ENCODE measurements at places on chromosomes 7 and 10.

- H3K27me3 ChIP-seq = no peaks in the 10 kb centered on the region
- no peak overlapping the region for H3K27ac ChIP-seq
- peak; percentile 37 for DNase-seq
- H3K36me3 ChIP-seq = no peaks in the 10 kb centered on the region
Measured at GRCh38 chr10:43735907-43736306, 87.2 kb upstream of the ZNF32 start.

DNA sequence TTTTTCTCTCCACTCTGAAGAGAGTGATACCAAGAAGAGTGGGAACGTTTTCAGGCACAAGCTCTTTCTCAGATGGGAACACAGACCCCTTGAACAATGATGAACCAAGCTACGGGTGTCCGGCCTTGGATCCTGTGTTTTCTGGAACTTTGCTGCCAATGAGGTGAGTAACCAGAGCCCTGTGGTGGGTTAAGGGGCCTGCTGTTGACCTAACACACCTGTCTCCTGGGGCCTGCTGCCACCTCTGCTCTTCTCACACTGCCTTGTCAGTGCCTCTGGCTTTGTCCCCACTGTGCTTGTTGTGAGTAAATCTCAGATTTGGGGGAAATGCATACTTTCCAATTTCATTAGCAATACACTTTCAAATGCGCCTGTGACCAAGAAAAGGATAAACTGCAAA is 1.4 kb upstream of the PKD1L1 start:
- DNase-seq = no peak
- H3K36me3 ChIP-seq = no peaks in the 10 kb centered on the region
- no peak overlapping the region for H3K27ac ChIP-seq
- H3K27me3 ChIP-seq = no peaks in the 10 kb centered on the region
- H3K4me3 ChIP-seq = no peak overlapping the region
- no peaks in the 10 kb centered on the region for H3K4me1 ChIP-seq

GRCh38 chr7:108017776-108018151 is 14.8 kb upstream of the LAMB1 start:
- H3K27me3 ChIP-seq = no peaks in the 10 kb centered on the region
- H3K27ac ChIP-seq = no peak overlapping the region
- no peaks in the 10 kb centered on the region for H3K36me3 ChIP-seq
- peaks cover 10% of the 10 kb centered on the region for H3K4me1 ChIP-seq
- H3K4me3 ChIP-seq = no peak overlapping the region

DNA sequence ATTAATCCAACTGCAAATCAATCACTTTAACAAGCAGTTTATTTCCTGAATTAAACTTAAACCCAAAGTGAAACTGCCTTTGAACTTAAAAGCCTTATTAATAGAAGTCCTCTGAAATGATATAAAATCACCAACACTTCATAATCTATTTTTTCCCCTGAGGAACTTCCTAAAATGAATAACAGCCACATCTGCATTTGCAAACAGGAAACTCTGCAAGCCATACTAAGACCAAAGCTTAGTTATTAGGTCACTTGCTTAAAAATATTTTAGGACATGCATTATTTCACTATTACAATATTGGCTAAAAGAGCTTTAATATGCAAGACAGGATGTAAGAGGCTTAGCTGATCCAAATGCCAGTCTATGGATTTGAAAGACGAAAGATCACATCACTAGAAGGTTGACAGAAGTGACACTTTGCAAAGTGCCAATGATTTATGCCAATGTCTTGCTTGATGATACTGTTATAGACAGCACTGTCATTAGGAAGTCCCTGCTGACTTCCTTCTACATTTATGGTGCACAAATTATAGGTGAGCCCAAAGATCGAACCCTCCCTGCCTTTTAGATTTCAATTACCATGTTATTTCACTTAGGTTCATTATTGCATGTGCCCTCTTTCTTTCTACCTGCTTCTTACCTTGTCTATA is 99.9 kb upstream of the SKAP2 start:
- DNase-seq = no peak
- no peak overlapping the region for H3K27ac ChIP-seq
- no peaks in the 10 kb centered on the region for H3K27me3 ChIP-seq
- H3K36me3 ChIP-seq = no peaks in the 10 kb centered on the region

- no peak overlapping the region for H3K27ac ChIP-seq
- peaks cover 2% of the 10 kb centered on the region for H3K4me1 ChIP-seq
- H3K4me3 ChIP-seq = peak overlapping the region; percentile 31
- peak; percentile 81 for DNase-seq
- no peaks in the 10 kb centered on the region for H3K36me3 ChIP-seq
- no peaks in the 10 kb centered on the region for H3K27me3 ChIP-seq
Measured at GRCh38 chr7:123643495-123644441, 11.9 kb upstream of the LMOD2 start.
